Activated CD8-positive, alpha-beta T cell treated with anti-CD3 and anti-CD28 coated beads for 36 hours (primary cell): ENCODE measurements at places on chromosomes 3 and 15.

DNA sequence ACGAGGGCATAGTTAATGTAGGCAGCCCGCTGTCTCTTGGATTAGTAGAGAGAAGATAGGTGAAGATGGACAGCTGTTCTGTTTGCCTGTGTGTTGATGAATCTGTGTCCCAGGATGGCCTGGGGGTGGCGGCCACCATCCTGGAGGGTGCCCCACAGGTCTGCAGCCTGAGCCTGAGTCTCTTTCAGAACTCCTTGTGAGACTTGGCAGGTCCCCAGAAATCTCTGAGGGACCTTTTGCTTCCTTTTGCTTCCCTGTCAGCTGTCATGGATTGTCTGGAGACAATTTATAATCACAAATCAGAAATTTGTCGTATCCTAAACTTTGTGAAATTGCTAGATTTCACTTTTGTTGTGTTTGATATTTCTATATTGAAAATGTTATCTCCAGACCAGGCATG is 17.4 kb downstream of the FAN1 start:
- DNase-seq, result no peak

DNA sequence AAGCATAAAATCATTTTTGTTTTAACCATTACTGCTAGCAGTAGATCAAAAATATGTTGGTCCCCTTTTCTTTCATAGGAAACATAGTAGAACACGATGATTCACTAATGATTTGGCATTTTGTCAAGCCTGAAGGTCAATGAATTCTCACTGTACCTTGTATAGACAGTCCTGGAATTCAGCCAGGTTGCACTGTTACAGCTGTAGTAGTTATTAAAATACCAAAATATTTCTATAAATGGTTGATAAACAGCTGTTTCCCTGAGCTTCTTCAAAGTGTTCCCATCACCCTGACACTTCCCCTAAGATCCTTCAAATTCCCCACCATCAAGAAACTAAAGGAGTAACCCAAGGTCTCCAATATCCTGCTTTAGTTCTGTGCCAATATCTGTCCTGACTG is 200.9 kb downstream of the ATP8B4 start:
- DNase-seq, result no peak

- no peak for DNase-seq
Observed at GRCh38 chr15:71091601-71092000, 23.7 kb upstream of the THSD4 start.

DNA sequence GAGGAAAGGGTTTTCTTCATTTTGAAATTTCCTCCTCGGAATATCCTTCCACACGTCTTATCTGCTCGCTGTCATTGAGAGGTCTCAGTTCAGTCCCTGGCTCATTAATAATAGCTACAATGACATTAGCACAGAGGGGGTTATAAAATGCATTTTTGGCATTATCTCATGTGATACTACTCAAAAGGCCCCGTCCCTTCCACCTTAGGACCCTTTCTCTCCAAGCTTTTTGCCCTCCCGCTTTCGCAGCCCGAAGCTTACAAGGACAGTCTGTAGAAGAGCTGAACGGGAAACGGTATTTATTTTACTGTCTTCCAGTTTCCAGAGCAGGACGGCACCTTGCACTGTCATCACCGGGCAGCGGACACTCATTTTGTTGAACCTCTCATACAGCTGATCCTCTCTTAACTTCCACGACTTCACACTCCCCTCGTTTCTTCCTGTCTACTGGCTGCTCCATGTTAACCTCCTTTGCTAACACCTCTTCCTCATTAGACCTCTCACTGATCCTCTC is 5.6 kb upstream of the PLEKHO2 start:
- no peak for DNase-seq

GRCh38 chr15:62124973-62125303 is 40.1 kb downstream of the C2CD4B start:
- DNase-seq, result no peak

GRCh38 chr15:80777137-80777536 is 2.0 kb upstream of the CEMIP start:
- no peak for DNase-seq

DNA sequence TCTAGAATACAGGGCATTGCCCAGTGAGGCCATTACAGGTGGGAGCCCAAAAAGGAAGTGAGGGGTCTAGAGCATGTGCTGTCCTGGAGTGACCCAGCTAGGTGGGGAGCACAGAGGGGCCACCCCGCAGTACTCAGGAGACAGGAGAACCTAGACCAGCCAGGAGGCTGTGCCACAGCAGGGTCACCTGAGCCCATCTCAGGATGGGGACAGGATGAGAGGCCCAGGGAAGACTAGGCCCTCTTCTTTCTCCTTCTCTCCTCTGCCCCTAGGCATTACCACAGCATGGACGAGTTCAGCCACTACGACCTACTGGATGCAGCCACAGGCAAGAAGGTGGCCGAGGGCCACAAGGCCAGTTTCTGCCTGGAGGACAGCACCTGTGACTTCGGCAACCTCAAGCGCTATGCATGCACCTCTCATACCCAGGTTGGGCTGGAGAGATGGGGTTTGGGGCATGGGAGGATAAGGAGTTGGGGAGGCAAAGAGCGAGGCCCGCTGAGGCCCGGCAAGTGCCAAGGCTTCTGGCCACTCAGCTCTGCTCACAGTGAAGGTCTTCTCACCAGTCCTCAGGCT is 20.6 kb downstream of the LOXL1 start:
- DNase-seq, result no peak

DNA sequence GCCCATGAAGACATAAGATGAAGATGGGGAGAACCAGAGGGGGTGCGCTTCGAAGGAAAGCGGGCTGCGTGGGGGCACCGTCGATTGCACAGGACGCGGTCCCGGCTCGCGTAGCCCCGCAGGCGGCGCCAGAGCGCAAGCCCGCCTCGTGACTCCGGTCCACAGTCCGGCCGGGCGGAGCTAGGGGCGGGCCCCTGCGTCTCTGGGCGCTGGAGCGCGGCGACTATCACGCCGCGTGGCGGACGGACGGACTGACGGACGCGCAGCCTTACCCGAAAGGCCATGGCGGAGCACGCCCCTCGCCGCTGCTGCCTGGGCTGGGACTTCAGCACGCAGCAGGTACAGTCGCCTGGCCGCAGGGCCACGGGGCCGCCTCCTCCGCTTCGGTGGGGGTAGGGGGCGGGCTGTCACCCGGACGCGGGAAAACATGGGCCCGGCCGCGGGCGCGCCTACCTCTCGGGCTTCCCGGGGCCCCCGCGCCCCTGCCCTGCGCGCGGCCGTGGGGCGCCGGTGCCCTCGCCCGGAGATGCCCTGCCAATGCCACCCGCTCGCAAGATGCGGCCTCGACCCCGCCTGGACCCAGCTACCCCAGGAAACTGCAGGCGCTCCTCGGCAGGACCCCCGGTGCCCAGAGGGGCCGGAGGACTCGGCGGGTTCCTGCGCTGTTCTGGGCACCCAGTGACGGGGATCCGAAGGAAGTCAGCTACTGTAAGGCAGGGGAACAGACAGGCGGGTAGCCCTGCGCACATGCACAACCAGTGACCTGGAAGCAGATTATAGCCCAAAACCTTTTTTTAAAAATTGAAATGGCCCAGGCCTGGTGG is at the start of gene XYLB:
XYLB (plus strand) TSS at position 199 of the 824 bp plus-strand sequence; CDS start at position 283, 84 bp downstream.
- DNase-seq, result peak; percentile 85

DNA sequence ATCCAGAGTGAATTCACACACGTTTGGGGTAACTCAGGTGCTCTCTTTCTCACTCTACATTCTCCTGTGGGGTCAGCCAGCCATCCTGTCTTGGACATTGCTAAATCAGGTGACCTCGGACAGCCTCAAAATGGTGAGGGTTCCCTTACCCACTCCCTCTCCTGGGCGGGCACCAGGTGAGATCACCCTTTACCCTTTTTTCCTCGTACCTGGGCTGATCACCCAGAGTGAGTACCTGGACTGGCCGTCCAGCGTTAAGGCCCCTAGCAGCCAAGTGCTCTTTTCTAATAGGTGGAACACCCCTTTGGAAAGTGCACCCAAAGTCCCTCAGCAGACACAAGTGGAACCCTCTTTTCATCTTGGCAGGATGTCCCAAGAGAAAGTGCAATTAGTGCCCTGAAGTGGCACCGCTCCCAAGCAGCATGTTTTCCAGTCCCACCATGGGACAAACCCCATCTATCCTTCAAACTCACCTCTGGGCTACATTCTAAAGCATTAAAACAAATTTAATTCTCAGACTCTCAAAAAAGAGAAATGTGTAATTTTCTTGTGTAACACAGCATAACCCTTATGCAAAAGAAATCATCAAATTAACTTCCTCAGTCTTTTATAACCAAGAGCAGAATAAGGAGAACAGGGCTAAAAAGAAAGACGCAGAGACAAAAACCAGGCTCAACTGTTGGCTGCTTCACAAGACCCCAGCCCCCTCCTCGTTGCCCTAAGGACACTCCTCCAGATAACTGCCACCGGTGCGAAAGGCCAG is 20.7 kb downstream of the TRANK1 start:
- DNase-seq, result no peak

GRCh38 chr3:36373084-36373483 is 7.2 kb upstream of the STAC start:
- DNase-seq, result no peak
